ENCODE measurements at places on chromosomes 11 and 22.

- DNase-seq = no peak
Observed at GRCh38 chr11:86397351-86397750, 22.7 kb downstream of the CCDC81 start.

- no peak for DNase-seq
Observed at GRCh38 chr11:97607291-97608000, 1217.6 kb downstream of the JRKL start.

DNA sequence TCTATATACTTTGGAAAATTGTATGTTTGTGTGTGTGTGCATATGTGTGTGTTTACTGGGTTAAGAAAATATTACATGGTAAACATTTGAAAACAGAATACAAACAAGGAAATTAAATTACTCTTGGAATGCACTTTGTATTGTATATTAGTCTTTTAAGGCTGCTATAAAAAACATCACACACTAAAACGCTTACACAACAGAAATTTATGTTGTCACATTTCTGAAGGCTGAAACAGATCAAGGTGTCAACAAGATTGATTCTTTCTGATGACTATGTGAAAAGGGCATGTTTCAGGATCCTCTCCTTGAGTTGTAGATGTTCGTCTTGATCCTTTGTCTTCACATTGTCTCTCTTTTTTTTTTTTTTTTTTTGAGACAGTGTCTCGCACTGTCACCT lies 149.1 kb upstream of the CNTN5 start:
- DNase-seq = no peak

GRCh38 chr11:59918480-59918879 lies 19.8 kb upstream of the OOSP1 start:
- DNase-seq = no peak

GRCh38 chr11:41446107-41446506 lies 13.3 kb downstream of the LRRC4C start:
- no peak for DNase-seq

- no peak for DNase-seq
Observed at GRCh38 chr11:30321321-30321720, 1.6 kb upstream of the ARL14EP start.

- DNase-seq = no peak
Observed at GRCh38 chr22:36797911-36798673, 18.7 kb downstream of the PVALB start.

GRCh38 chr11:103662880-103663279 lies 373.6 kb upstream of the DDI1 start:
- peak; percentile 41 for DNase-seq

DNA sequence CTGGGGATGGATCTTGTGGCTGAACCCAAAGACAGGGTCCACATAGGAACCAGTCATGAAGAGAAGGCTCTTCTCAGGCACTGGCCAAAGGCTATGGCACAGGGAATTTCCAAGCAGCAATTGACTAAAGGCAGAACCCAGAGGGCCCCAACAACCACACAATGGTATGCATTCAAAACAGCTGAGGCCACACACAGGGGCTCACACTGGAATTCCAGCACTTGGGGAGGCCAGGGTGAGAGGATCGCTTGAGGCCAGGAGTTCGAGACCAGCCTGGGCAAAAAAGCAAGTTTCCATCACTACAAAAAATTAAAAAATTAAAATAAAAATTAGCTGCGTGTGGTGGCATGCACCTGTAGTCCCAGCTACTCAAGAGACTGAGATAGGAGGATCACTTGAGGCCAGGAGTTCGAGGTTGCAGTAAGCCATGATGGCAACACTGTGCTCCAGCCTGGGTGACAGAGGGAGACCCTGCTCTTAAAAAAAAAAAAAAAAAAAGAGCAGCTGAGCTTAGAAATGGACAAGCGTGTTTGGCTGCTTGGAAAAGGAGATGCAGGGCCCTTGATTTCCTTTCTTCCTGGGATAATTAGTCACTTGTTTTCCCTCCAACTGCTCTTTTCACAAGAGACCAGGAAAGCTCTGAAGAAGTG lies 44.6 kb downstream of the MYH9 start:
- no peak for DNase-seq

GRCh38 chr11:40280159-40281051 lies 1179.0 kb downstream of the LRRC4C start:
- no peak for DNase-seq

DNA sequence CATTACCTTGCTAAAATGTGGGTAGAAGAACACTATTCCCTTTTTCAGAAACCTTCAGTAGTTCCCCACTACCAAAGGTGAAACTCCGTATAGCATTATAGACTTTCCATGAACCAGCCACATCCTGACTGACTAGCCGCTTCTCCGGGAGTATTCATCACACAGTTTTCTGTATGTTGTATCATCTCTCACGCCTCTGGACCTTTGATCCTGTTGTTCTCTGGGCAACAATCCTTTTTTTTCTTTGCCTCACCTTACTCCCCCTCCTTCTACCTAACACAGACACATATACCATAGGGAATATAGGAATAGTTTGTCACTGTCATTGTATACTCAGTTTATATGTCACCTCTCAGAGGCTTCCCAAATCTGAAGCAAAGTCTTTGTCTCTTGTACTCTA lies 20.8 kb downstream of the ZC3H12C start:
- DNase-seq = no peak

DNA sequence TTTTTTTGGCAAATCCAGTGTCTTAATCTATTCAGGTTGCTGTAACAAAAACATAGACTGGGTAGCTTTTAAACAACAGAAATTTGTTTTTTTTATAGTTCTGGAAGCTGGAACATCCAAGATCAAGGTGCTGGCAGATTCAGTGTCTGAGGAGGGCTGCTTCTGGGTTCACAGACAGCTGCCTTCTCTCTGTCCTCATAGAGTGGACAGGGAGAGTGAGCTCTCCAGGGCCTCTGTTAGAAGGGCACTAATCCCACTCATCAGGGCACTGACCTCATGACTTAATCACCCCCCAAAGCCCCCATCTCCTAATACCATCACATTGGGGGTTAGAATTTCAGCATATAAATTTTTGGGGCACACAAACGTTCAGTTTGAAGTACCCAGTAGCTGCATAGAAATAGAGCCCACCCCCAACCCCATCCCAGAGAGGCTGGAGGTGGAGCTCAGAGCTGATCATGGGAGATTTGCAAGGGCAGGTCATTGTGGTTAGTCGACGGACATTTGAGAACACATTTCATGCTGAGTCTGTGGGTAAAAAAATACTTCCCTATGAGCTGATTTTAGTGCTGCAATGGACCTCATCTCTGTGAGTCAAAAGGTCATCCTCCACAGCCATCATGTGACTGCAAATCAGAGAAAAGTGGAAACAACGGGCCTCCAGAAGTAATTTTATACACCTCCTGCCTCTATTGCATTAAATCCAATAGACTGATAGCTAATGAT lies 203.1 kb upstream of the CADM1 start:
- DNase-seq = peak; percentile 83

- no peak for DNase-seq
Observed at GRCh38 chr11:76134239-76134638, 72.1 kb downstream of the WNT11 start.

- no peak for DNase-seq
Observed at GRCh38 chr11:2708757-2709281, 9.0 kb upstream of the KCNQ1OT1 start.

DNA sequence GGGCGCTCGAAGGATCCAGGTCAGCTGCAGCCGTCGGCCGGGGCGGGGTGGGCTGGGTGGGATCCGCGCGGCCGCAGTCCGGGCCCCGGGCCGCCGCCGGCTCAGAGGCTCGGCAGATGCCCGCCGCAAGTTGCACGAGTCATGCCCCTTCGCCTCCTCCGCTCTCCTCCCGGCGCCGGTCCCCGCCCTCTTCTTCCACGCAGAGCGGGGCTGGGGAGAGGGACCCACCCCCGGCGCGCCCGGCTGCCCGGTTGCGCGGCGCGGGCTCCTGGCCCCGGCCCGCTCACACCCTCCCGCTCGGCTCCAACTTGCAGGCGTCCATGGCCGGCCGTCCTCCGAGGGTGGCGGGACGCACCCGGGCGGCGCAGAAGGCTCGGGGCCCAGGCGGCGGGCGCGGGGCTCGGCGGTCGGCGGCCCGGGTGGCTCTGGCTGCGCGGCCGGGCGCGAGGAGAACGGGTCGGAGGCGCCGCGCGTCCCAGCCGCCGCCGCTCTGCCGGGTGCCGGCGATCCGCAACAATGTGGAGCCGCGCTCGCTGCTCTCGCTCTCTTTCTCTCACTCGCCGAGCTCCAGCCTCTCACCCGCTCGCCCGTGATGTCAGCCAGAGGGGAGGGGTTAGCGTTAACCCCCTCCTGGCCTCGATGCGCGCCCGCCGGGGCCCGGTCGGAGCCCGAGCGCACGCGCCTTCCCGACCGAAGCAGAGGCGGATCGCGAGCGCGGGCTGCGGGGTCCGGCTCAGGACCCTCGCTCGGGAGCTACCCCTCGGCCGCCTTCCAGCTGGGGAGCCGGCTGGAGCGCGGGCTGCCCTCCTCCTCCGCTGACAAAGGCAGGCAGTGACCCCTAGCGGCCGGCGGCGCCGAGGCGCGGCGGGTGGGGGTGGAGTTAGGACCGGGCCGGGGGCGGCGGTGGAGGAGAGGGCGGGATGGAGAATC lies at the start of gene NECTIN1:
Gene NECTIN1, minus strand, starts transcription at position 550 of the 930 bp plus-strand sequence. CDS start 647 bp downstream, outside the sequence.
- peak; percentile 88 for DNase-seq

GRCh38 chr11:6323291-6323905 lies 3.1 kb upstream of the CAVIN3 start:
- no peak for DNase-seq

GRCh38 chr11:19121646-19122045 lies 4.7 kb downstream of the ZDHHC13 start:
- DNase-seq = no peak

DNA sequence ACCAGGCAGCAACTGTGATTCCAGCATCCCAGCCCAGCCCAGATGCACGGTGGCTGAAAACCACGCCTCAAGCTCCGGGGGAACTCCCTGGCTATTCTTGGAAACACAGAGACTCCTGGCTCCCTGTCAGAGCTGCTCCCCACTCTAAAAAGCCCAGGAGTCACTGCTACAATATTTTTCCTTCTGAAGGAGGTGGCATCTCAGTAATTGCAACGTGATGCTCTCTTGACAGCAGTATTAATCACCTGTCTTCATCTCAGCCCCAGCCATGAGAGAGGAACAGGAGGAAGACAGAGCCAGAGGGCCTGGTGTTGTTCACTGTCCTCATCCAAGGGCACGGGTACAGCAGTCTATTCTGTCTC lies 26.9 kb downstream of the DRD2 start:
- DNase-seq = no peak

DNA sequence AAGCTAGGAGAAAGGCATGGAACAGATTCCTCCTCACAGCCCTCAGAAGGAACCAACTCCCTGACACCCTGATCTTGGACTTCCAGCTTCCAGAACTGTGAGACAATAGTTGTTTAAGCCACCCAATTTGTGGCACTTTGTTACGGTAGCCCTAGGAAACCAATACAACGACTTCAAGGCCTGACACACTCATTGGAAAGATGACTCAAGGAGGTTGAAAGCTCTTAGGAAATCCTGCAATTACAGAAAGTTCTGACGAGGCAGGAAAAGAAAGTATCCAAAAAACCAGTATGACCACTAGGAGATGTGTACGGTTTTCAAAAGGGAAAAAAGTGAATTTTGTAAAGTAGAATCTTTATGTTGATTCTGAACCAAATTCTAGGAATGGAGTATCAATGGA lies 161.4 kb downstream of the SWAP70 start:
- DNase-seq = no peak

All from inflammatory macrophage treated with lipopolysaccharide for 1 hour (primary cell).